ENCODE measurements at places on chromosomes 6 and 20.

DNA sequence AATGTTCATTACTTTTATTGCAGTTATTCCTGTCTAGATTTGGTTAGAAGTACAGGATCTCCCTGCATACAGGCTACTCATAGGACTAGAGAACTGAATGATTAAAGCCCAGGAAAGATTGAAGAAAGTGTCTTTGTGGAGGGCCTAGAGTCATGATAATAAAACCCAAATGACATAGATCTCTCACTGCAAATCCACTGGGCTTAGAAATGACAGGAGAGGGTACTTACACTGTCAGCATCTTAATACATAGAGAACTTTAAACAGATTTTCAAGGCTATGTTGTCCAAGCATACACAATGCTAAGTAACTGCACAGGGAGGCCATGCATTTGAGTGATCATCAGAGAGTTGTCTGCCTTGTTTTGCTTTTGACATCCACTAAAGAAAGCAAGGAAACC, 383.8 kb upstream of the MAP3K7 start:
- no peak for DNase-seq

DNA sequence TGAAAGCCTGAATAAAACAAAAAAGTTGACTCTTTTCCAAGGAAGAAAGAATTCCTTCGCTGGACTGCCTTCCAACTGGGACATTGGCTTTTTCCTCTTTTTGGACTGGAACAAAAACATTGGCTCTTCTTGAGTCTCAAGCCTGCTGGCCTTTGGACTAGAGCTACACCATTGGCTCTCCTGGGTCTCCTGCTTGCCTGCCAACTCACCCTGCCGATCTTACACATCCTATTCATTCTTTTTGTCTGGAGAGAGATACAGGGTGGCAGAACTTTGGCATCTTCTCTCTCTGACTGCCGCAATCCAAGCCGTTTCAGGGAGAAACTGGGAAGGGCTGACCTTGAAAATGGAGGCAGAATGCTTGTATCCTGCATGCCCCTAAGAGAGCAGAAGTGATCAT, 20.2 kb downstream of the DDO start:
- no peak for DNase-seq

- DNase-seq, result no peak
Observed at GRCh38 chr6:157946865-157947532, 34.7 kb upstream of the SYNJ2 start.

- no peak for DNase-seq
Observed at GRCh38 chr6:16972535-16972934, 129.3 kb upstream of the STMND1 start.

DNA sequence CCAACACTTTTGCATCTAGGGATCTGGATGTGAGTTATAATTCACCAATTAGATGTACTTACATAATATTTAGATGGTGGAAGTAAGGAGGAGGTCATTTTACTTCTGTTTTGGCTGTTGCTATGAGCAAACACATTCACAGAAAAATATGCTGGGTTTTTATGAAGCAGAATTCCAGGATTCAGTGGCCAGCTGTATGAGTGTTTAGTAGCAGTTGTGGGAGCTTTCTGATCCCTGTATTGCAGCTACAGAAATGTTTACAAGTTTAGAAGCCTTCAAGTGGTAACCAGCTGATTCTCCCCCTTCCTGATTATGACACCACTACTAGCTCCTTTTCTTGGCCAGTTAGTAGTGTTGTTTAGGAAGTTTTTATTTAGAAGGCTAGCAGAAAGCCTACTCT, 177.0 kb downstream of the TENT5A start:
- no peak for DNase-seq

- DNase-seq, result no peak
Observed at GRCh38 chr20:10902576-10903282, 228.9 kb upstream of the JAG1 start.

DNA sequence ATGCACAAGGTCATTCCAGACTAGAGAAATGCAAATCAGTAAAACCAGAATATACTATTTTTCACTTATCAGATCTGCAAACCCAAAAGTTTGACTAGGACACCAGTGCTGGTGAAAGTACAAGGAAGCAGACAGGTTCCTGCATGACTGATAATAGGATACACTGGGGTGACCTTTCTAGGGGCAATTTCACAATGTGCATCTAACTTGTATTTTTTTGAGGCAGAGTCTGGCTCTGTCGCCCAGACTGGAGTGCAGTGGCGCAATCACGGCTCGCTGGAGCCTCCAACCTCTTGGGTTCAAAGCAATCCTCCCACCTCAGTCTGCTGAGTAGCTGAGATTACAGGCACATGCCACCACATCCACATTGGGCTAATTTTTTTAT, 11.4 kb downstream of the COMMD7 start:
- DNase-seq, result no peak

- no peak for DNase-seq
Observed at GRCh38 chr6:105087571-105088211, 92.1 kb downstream of the POPDC3 start.

GRCh38 chr6:113394216-113394615, 462.9 kb upstream of the MARCKS start:
- no peak for DNase-seq

DNA sequence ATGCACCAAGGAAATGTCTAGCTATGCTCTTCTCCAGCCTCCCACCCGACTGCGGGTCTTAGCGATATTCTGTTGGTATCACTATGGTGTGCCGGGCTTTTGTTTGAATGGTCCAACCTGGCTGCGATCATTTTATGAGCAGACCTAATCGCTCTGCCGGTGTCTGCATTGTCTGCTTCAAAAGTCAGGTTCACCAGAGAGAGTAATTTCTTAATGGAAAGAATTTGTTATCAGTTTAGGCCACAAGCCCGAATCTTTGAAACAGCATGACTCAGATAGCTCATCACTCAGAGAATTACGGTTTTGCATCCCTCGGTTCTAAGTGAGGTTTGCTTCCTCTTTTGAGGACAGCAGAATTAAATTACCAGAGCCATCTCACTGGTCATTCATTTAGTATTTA, 521.0 kb upstream of the ARID1B start:
- no peak for DNase-seq

DNA sequence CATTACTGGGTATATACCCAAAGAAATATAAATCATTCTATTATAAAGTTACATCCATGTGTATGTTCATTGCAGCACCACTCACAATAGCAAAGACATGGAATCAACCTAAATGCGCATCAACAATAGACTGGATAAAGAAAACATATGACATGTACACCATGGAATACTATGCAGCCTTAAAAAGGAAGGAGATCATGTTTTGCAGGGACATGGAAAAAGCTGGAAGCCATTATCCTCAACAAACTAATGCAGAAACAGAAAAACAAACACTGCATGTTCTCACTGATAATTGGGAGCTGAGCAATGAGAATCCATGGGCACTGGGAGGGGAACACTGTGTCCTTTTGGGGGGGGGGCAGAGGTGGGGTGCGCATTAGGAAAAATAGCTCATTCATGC, 50.9 kb upstream of the HLA-G start:
- no peak for DNase-seq

DNA sequence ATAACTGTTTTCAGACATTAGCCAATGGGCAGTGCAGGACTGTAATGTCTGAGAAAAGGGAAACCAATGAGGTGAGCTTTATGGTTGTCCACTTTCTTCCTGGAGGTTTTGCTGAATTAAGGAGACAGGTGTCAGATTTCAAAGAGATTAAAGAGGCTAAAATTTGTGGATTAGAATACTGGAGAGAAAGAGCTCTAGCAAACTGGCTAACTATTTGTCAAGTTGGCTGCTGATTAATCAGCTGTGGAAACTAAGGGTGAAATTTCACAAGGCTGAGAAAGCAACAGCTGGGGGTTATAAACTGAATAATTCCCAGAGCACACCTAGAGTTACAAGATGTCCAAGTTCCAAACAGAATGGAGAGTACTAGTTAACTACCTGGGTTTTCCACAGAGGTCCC, 198.9 kb downstream of the TBC1D32 start:
- DNase-seq, result no peak

- DNase-seq, result no peak
Observed at GRCh38 chr6:35686873-35687555, 1.7 kb downstream of the FKBP5 start.

- DNase-seq, result no peak
Observed at GRCh38 chr6:41162687-41163418, at the start of gene TREM2. Gene TREM2 (minus strand): TSS chr6:41163116. CDS start chr6:41163082, 34 bp downstream.

All from RWPE2 (cell line).